Mammary microvascular endothelial cell (primary cell): ENCODE measurements at places on chromosomes 12 and 14. TPM values are rescaled to one million over a fixed set of nuclear protein-coding genes. Genes with fewer than 3 reads are reported as not detected.

The GLIPR1L2 gene
- 0.05 and 0.07 TPM in 2 replicates for total RNA-seq

The PRPF39 gene
- 13.0 and 14.2 TPM in 2 replicates for total RNA-seq

The ZC3H14 gene
- total RNA-seq, result 46.0 and 50.5 TPM in 2 replicates

The SOAT2 gene
- total RNA-seq, result not detected in 2 replicates

The GTF2A1 gene
- 12.8 and 13.3 TPM in 2 replicates for total RNA-seq

The AJUBA gene
- total RNA-seq, result 44.1 and 45.2 TPM in 2 replicates

The STXBP6 gene
- 0.49 TPM in 1 of 2 replicates, not detected in the other for total RNA-seq

The IGF1 gene
- total RNA-seq, result 0.69 and 2.9 TPM in 2 replicates

The SYT10 gene
- total RNA-seq, result not detected in 2 replicates

The SLC25A47 gene
- total RNA-seq, result not detected in 2 replicates

The TMTC1 gene
- 6.6 and 9.3 TPM in 2 replicates for total RNA-seq

The CELA1 gene
- not detected in 2 replicates for total RNA-seq

The APAF1 gene
- total RNA-seq, result 16.5 and 30.0 TPM in 2 replicates

The ANKS1B gene
- total RNA-seq, result 0.13 TPM in 1 of 2 replicates, not detected in the other

The KLRD1 gene
- not detected in 2 replicates for total RNA-seq

The CLEC2A gene
- not detected in 2 replicates for total RNA-seq

The GUCY2C gene
- not detected in 2 replicates for total RNA-seq

The AMN gene
- total RNA-seq, result not detected in 2 replicates

The LTBP2 gene
- 137 and 138 TPM in 2 replicates for total RNA-seq

The PTPRR gene
- 2.7 and 4.0 TPM in 2 replicates for total RNA-seq

The CLEC12A gene
- not detected in 2 replicates for total RNA-seq

The GCN1 gene
- total RNA-seq, result 72.3 and 80.8 TPM in 2 replicates

The COL2A1 gene
- not detected in 2 replicates for total RNA-seq

The CEP128 gene
- total RNA-seq, result 4.1 and 4.2 TPM in 2 replicates

The SMIM41 gene
- not detected in 2 replicates for total RNA-seq

The LETMD1 gene
- total RNA-seq, result 15.1 and 15.3 TPM in 2 replicates

The SLC17A8 gene
- total RNA-seq, result not detected in 2 replicates

The SLCO1B3 gene
- not detected in 2 replicates for total RNA-seq

The HOXC4 gene
- not detected in 2 replicates for total RNA-seq

The CD69 gene
- total RNA-seq, result 0.25 and 0.40 TPM in 2 replicates

The SERPINA10 gene
- total RNA-seq, result not detected in 2 replicates

The CLECL1 gene
- not detected in 2 replicates for total RNA-seq

The TPPP2 gene
- not detected in 2 replicates for total RNA-seq

The OR4N5 gene
- total RNA-seq, result not detected in 2 replicates

The RERGL gene
- not detected in 2 replicates for total RNA-seq

The CRACR2A gene
- 11.6 and 18.3 TPM in 2 replicates for total RNA-seq

The PMEL gene
- 0.69 TPM in 1 of 2 replicates, not detected in the other for total RNA-seq

The NPFF gene
- total RNA-seq, result not detected in 2 replicates

The CPNE8 gene
- total RNA-seq, result 16.4 and 16.7 TPM in 2 replicates

The ADAM20 gene
- not detected in 2 replicates for total RNA-seq

The RNASE3 gene
- not detected in 2 replicates for total RNA-seq

The ANKRD33 gene
- 1.0 TPM in 1 of 2 replicates, not detected in the other for total RNA-seq

The R3HDM2 gene
- 9.6 TPM in 2 replicates for total RNA-seq

The BRMS1L gene
- total RNA-seq, result 3.0 and 3.8 TPM in 2 replicates

The GSG1 gene
- not detected in 2 replicates for total RNA-seq

The C14orf39 gene
- total RNA-seq, result not detected in 2 replicates

The FLRT2 gene
- 35.0 and 35.6 TPM in 2 replicates for total RNA-seq

The SLC7A8 gene
- not detected in 2 replicates for total RNA-seq

The EXOC3L4 gene
- not detected in 2 replicates for total RNA-seq

The RPS29 gene
- 10,301 and 13,352 TPM in 2 replicates for total RNA-seq

The PAPLN gene
- total RNA-seq, result 18.6 and 19.7 TPM in 2 replicates

The GEMIN2 gene
- total RNA-seq, result 38.4 and 40.4 TPM in 2 replicates

The TEX22 gene
- not detected in 2 replicates for total RNA-seq

The ACOT4 gene
- total RNA-seq, result 0.80 and 1.4 TPM in 2 replicates

The PZP gene
- 0.05 and 0.20 TPM in 2 replicates for total RNA-seq
